ENCODE measurements at places on chromosomes 11 and 22.

DNA sequence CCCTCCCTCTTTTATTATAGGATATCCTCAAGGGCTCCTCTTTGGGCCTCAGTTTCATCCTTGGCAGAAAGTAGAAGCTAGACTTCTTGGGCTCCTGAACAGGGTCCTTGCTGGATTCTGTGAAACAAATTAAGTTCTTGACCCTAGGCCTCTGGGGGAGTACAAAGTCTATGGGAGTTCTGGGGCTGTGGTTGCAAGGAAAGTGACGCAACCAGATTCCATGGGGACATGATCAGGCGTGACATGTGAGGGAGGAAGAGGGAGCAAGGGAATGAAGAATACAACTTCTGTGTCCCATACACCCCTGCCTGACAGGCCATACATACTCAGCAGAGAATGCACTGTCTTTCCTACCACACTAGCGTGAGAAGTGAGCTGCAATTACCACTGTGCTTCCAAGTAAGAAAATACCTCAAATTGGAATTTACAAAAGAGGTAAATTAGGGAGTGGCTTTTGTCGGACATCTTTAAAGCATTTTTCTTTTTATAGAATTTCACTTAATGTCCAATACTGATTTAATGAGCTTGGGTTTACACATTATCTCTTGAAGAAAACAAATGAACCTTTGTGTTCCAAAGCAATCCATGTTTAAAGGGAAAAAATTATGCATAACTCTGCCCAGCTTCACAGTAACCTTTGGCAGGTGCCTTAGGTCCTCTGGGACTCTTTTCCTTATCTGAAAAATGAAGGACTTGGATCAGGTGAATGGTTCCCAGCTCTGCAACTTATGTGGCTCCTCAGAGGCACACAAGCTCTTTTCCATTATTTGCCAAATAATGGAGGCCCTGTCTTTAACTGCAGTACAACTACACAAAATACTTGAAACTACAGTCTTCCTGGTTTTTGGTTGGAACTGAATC is 38.9 kb downstream of the LIMK2 start:
- H3K36me3 ChIP-seq = peaks cover 8% of the 10 kb centered on the region
- no peak overlapping the region for H3K4me3 ChIP-seq
- H3K27me3 ChIP-seq = no peaks in the 10 kb centered on the region
- H3K27ac ChIP-seq = no peak overlapping the region
- DNase-seq = no peak

- H3K4me3 ChIP-seq = no peak overlapping the region
- DNase-seq = no peak
- no peaks in the 10 kb centered on the region for H3K27me3 ChIP-seq
- H3K27ac ChIP-seq = no peak overlapping the region
- H3K4me1 ChIP-seq = no peaks in the 10 kb centered on the region
- no peaks in the 10 kb centered on the region for H3K36me3 ChIP-seq
Observed at GRCh38 chr11:16410479-16410878, 54.1 kb upstream of the SOX6 start.

GRCh38 chr22:37808294-37808657 is 542 bp downstream of the GCAT start:
- no peaks in the 10 kb centered on the region for H3K27me3 ChIP-seq
- peak overlapping the region; percentile 76 for H3K27ac ChIP-seq
- peak; percentile 19 for DNase-seq
- H3K4me1 ChIP-seq = peaks cover 54% of the 10 kb centered on the region

GRCh38 chr11:132103021-132103420 is 732.6 kb downstream of the NTM start:
- no peaks in the 10 kb centered on the region for H3K36me3 ChIP-seq
- H3K4me1 ChIP-seq = no peaks in the 10 kb centered on the region
- DNase-seq = no peak
- no peak overlapping the region for H3K4me3 ChIP-seq
- peaks cover 3% of the 10 kb centered on the region for H3K27me3 ChIP-seq

GRCh38 chr22:30752771-30753170 is 58.1 kb downstream of the OSBP2 start:
- H3K4me1 ChIP-seq = no peaks in the 10 kb centered on the region
- H3K27ac ChIP-seq = no peak overlapping the region
- H3K27me3 ChIP-seq = peaks cover 6% of the 10 kb centered on the region

DNA sequence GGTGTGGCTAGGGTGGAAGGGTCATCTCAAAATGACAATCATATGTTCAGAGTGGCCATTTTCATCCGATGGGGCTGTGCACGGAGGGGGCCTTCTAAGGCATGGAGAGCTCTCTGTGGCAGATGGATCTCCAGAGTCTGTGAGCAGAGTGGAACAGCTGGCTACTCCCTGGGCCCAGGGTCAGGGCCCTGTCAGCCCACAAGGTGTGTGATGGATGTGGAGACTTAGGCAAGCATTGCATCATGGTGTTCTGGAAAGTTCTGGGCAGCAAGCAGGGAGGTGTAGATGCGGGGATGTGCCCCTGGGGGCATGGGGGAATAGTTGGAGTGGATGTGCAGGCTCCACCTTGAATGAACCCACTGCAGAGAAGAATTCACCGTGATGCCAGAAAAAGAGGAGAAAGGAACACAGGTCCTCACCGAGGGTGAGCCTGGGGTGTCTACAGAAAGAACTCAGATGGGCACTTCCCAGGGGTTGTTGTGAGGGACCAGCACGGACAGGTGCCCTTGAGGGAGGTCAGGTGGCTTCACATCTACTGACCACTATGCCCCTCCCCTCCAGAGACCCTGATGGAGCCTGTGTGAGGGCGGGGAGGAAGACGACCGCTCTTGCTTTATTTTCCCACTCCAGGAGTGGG is 51.1 kb downstream of the CHRDL2 start:
- H3K27me3 ChIP-seq = no peaks in the 10 kb centered on the region
- no peaks in the 10 kb centered on the region for H3K36me3 ChIP-seq
- no peak overlapping the region for H3K27ac ChIP-seq
- no peak for DNase-seq
- H3K4me1 ChIP-seq = no peaks in the 10 kb centered on the region

All from DND-41 (cell line).